COR-L47 (cell line): ENCODE measurements at places on chromosomes 5 and 9.

GRCh38 chr9:114449236-114449635 is 56.0 kb downstream of the WHRN start:
- DNase-seq, result peak; percentile 25

GRCh38 chr9:89675058-89675742 is 70.4 kb downstream of the GADD45G start:
- DNase-seq, result peak; percentile 97

GRCh38 chr5:61647672-61648071 is 315.6 kb downstream of the ZSWIM6 start:
- no peak for DNase-seq

DNA sequence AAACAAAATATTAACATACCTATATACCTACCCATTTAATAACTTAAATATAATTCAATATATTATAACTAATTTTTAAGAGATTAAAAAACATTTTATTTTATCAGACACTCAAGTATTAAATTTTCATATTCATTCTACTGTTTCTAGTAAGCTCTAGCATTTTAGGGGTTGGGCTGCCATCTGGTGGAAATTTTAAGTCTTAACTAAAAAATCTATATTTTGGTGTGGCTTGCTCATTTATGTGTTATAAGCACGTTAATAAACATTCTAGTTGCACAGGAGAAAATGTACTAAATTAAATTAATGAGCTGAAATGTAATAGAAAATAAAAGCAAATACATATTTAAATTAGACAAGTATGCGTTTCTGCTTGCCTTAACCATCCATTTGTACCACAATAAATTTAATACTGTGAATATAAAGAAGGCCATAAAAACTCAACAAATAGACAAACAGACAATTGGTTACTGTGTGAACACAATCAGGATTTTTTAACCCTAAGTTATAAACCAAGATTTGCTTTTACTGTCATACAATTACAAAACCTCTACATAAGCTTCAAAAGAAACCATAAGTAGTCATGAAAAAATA is 1728.3 kb upstream of the CDH9 start:
- DNase-seq, result peak; percentile 76

GRCh38 chr9:111190347-111190746 is 139.7 kb downstream of the OR2K2 start:
- no peak for DNase-seq

GRCh38 chr5:55211184-55211874 is 15.8 kb downstream of the MCIDAS start:
- DNase-seq, result no peak

- DNase-seq, result peak; percentile 62
Measured at GRCh38 chr9:137058521-137059234, 4.8 kb upstream of the ENTPD2 start.

- no peak for DNase-seq
Measured at GRCh38 chr9:129677456-129677855, 12.0 kb downstream of the PRRX2 start.

DNA sequence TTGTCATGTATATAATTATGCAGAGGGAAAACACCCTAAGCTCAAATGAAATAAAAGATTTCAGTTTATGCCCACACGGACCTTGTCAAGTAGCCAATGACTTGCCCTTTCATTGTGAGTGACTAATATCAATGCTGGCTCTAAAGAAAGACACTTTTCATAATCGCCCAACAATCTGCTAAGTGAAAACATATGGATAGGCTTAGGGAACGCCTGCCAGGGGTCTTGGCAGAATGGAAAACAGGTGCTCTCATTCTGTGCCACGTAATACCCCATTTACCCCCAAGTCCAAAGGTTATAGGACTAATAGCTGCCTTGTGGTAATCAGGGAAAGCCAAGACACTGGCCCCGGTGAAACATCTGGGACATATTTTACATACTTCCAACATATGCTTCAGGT is 157.7 kb downstream of the SLF1 start:
- no peak for DNase-seq

GRCh38 chr5:56482363-56482762 is 249.2 kb upstream of the ANKRD55 start:
- no peak for DNase-seq

GRCh38 chr5:140551872-140552271 is 4.4 kb downstream of the EIF4EBP3 start:
- DNase-seq, result no peak

GRCh38 chr5:90488791-90489190 is 14.1 kb downstream of the POLR3G start:
- no peak for DNase-seq

GRCh38 chr5:5309645-5310044 is 112.8 kb upstream of the ICE1 start:
- DNase-seq, result no peak

- peak; percentile 1 for DNase-seq
Measured at GRCh38 chr5:125006011-125006685, 259.7 kb upstream of the ZNF608 start.

- no peak for DNase-seq
Measured at GRCh38 chr5:173016598-173017046, 33.1 kb downstream of the ATP6V0E1 start.

GRCh38 chr9:137606005-137606621 is 627 bp downstream of the ARRDC1 start:
- peak; percentile 60 for DNase-seq

DNA sequence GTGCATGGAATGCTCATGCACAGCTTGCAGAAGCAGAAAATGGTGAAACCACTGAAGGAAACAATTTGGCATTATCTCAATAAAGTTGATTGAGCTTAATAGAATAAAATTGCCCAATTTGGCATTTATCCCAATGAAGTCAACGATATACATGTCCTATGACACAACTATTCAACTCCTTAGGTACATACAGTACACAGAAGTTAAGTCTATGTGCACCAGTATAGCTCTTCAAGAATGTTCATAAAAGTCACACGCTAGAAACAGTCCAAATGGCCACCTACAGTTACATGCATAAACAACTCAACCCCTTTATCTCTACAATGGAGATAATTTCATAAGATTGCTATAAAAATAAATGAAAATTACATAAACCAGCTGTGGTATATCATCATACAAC is 184.5 kb downstream of the DENND1A start:
- DNase-seq, result no peak

DNA sequence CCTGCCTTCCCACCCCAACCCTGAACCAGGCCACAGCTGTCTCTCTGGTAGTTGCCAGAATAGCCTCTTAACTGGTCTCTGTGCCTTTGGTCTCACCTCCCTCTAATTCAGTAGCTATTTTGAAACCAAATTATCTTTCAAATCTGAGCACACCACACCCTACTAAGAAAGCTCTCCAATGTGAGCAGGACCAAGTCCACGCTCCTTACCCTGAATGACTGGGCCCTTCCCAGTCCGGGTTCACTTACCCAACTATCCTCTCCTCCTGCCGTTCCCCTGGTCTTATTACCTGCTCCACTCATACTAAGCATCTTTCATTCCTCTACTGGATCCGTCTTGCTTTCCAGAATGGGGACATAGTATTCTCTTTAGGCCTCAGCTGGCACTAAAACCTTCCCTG is 16.8 kb downstream of the ANKH start:
- DNase-seq, result no peak

DNA sequence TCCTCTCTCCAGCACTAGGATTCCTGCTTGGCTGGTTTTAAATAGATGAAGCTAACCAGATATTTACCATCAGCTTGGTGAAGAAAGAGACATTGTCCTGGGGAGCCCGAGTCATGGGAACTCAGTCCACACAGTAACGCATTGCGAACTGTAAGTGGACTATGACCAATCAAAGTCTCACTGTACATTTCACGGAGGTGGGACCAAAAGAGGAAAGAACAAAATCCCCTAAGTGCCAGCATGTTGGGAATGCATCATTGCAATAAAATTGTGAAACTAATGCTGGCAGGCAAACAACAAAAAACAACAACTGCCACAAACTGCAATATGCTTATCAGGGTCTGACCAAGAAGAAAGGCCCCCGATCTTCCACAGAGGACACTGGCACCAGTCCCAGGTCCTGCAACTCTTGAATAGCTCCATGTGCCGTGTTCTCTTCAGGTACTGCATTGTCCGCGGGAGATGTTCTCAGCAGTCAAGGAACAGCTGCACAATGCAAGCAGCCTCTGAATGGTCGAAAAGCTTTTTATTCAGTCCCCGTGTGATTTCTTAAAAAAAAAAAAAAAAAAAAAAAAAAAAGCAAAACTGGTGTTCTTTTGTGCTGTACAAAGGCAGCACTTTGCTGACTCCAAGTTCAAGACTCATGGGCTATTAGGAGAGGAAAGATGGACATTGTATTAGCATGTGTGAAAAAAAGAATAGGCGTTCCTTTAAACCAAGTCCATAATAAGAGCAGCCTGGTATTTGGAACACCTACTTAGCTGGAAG is 38.1 kb downstream of the SEMA6A start:
- DNase-seq, result no peak

- no peak for DNase-seq
Measured at GRCh38 chr5:42950116-42950455, 90.0 kb downstream of the ANXA2R start.

DNA sequence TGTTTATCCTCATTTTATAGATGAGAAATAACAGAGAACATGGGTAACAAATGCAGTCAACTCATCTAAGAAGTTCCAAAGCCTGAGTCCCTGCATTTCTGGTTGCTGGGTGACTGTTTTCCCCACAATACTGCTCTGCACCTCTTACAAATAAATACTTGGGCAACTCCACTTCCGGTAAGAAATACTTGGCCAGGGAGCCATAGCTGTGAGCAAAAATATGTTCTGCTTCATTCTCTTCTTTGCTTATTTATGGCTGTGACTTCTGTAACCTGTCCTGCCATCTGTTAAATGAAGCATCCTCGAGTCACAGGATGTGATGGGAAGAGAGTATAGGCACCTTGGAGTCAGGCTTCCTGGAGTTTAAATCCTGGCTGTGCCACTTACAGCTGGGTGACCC is 49.9 kb downstream of the GDNF start:
- no peak for DNase-seq

- DNase-seq, result no peak
Measured at GRCh38 chr5:144453753-144454152, 283.1 kb downstream of the KCTD16 start.

DNA sequence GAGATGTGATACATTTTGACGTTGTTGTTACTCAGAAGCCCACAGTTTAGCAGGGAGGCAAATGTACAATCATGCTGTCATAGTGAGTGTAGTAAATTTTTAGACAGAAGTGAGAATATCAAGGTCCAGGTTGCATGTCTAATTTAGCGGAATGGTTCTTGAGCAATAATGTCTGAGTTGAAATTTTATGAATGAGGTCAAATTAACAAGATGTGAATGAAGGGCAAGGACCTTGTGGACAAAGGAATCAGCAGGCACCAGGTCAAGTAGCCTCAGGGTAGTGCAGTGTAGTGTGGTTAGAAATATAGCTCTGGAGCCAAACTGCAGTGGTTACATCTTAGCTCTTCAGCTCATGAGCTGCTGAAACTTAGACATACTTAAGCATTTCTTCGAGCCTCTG is 36.2 kb downstream of the TNFSF8 start:
- no peak for DNase-seq

GRCh38 chr5:127599320-127599719 is 49.6 kb upstream of the CTXN3 start:
- no peak for DNase-seq

GRCh38 chr9:33114746-33115145 is 38.3 kb upstream of the SMU1 start:
- DNase-seq, result no peak

DNA sequence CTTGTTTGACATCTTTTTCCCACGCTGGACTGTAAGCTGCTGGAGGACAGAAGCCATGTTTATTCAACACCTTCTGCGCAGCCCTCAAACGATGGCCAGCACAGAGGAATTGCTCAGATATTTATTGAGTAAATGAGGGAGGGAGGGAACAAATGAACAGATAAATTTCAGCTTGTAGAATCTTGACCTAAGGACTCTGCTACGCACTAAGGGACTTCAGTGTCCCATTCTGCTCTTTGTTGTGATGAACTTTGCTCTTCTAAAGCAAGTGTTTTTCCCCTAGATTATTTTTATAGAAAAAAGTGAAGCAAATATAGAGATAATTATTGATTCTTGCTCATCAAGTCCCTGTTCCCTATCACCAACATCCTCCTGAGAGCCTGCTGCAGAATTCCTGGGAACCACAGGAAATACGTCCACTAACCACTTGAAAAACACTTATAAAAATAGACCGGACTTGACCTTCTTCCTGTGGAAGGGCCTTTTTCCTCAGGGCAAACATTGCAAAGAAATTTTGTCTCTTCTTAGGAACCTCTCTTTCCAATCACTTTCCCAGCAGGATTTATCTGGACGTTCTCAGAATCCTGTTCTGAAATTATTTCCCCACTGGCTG is 54.9 kb downstream of the FGF1 start:
- no peak for DNase-seq

GRCh38 chr5:91145333-91145620 is 237.8 kb downstream of the ARRDC3 start:
- DNase-seq, result no peak

GRCh38 chr5:55535199-55535905 is 588 bp upstream of the PLPP1 start:
- no peak for DNase-seq

- DNase-seq, result peak; percentile 75
Measured at GRCh38 chr9:12640866-12641636, 52.1 kb upstream of the TYRP1 start.

GRCh38 chr5:53407373-53407772 is 73.1 kb upstream of the FST start:
- DNase-seq, result no peak

DNA sequence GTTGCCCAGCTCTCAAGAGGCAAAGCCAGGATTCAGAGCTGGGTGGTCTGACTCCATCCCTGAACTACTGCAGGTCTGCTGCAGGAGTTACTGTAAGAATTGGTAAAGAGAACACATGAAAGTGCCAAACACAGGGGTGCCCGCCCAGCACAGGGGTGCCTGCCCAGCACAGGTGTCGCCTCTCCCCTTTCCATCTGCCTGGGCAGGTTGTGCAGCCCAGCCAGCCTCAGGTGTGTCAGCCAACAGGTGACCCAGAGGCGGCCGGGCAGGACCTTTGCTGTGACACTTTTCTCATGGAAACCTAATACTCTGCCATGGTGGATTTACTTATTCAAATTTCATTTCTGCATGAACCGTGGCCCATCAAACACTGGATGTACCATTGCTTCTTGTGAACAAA is 289.7 kb upstream of the IRX4 start:
- no peak for DNase-seq

GRCh38 chr5:125152044-125152443 is 405.6 kb upstream of the ZNF608 start:
- no peak for DNase-seq

- DNase-seq, result no peak
Measured at GRCh38 chr5:67971223-67971830, 244.2 kb upstream of the PIK3R1 start.
